ENCODE measurements at places on chromosomes 2 and 18.

- no peak for DNase-seq
Observed at GRCh38 chr2:96095116-96095636, 21.2 kb downstream of the ADRA2B start.

DNA sequence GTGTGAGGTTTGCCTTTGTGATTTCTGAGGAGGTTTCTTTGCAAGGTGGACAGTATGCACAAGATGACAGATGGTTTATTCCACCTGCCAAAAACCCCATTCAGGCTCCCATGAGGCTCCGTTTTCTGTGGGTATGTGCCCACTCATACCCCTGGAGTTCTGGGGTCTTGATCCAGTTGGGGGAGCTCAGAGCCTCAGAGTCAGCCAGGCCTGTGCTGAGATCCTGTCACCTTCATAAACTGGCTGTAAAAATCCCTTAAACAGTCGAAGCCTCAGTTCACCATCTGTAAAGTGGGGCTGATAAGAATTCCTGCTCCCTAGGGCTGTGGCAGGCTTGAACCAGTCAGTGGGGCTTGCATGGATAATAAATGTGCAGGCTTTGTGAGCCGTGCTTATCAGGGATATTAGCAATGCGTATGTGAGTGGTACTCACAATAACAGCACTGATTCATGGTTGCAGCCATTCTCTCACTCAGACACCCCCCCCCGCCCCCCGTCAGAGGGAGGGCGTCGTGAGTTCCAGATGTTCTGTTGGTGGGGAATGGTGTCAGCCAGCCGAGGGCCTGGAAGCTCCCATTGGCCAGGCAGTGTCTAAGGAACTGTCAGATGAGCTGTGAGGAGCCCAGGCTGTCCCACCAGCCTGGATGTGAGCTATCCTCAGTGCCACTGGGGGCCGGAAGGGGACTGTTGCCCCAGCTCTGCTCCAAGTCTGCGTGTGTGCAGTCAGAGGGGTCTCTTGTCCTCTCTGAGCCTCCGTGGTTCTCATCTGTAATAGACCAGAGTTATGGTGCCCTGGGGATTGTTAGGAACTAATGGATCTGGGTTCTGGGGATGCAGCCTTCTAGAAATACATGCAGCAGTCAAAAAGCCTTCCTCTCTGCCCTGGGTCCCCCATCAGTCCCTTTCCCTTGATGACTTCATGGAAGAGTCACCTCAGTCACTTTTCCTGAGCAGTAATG is 51.7 kb downstream of the KCNIP3 start:
- no peak for DNase-seq

- DNase-seq: no peak
Observed at GRCh38 chr2:190999949-191000665, 13.9 kb downstream of the STAT1 start.

GRCh38 chr2:117523267-117523666 is 291.2 kb upstream of the DDX18 start:
- DNase-seq: no peak
